Adrenal gland (tissue), 19 donors: ENCODE measurements at places on chromosomes 5 and 9. TPM values are rescaled to one million over a fixed set of nuclear protein-coding genes. Genes with fewer than 3 reads are reported as not detected.

DNA sequence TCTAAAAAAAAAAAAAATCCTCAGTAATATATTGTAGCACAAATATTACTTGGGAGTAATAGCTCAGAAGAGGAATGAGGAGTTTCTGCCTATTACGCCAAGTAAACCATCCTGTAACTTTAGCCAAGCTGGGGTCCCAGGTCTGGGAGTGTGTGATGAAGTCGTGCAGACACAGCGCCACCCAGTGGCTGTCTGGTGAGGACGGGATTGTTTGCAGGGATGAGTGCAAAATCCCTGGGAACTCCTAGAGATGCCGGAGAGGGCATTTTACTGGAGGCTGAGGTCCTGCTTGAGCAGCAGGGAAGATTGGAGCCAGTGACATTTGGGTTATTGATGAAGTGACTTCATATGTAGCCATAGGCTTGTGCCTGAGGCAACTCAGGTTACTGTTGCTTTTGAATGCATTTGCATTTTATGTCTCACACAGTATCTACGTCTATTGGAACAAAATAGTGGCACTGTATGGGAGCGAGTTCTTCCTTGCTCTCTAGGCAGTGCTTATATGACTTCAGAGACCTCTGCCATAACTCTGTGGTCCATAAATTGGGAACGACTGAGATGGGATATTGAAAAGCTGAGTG is 72.8 kb downstream of the PSAT1 start:
- H3K27me3 ChIP-seq: no peaks in the 10 kb centered on the region
- DNase-seq: peak; percentile 89
- no peaks in the 10 kb centered on the region for H3K36me3 ChIP-seq
- no peaks in the 10 kb centered on the region for H3K4me1 ChIP-seq
- H3K27ac ChIP-seq: no peak overlapping the region
- no peak overlapping the region for H3K4me3 ChIP-seq

DNA sequence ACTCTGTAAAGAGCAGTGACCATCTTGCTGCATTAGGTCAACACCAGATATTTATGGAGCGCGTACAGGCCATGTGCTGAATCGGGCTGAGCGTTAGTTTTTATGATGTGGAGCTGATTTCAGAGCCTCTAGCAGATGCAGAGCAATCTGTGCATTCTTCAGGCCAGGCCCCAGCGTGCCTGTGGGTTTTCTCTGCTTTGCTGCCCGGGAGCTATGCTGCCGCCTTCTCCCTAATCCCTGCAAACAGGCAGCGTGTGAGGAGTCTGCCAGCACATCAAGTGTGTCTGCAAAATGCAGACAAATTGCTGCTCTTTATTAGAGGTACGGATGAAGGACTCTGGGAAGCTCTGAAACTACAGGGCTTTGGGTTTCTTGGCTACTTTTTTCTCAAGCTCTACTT is 170.0 kb downstream of the NTRK2 start:
- H3K4me1 ChIP-seq: no peaks in the 10 kb centered on the region
- DNase-seq: no peak
- no peak overlapping the region for H3K27ac ChIP-seq
- H3K36me3 ChIP-seq: no peaks in the 10 kb centered on the region
- H3K4me3 ChIP-seq: no peak overlapping the region
- H3K27me3 ChIP-seq: no peaks in the 10 kb centered on the region

GABBR2 gene
- 6.2 TPM for total RNA-seq

- H3K27ac ChIP-seq: no peak overlapping the region
- no peaks in the 10 kb centered on the region for H3K27me3 ChIP-seq
- H3K4me3 ChIP-seq: no peak overlapping the region
- no peaks in the 10 kb centered on the region for H3K36me3 ChIP-seq
- DNase-seq: no peak
These were observed 334.7 kb downstream of the NDUFS4 start for GRCh38 chr5:53895091-53895683.

DNA sequence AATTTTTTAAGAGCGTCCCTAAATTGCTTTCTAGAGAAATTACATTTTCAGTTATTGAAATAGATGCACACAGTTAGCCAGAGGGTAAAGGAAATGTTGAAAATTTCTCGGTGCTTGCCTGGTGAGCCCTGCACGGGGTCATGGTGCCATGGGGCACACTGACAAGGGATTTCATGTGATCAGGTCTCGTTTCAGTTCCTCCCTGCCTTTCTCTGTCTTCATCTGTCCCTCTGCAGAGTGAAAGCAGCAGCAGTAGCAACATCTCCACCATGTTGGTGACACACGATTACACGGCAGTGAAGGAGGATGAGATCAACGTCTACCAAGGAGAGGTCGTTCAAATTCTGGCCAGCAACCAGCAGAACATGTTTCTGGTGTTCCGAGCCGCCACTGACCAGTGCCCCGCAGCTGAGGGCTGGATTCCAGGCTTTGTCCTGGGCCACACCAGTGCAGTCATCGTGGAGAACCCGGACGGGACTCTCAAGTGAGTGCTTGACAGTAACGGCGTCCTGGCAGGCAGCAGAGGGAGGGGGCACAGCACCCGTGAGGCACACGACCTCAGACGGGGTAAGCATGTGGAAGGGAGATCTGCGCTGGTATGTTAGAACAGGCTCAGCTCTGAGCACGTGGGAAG is 89.1 kb upstream of the OTULINL start:
- no peak overlapping the region for H3K27ac ChIP-seq
- no peaks in the 10 kb centered on the region for H3K4me1 ChIP-seq
- no peak overlapping the region for H3K4me3 ChIP-seq
- no peaks in the 10 kb centered on the region for H3K27me3 ChIP-seq
- DNase-seq: peak; percentile 50
- H3K36me3 ChIP-seq: peaks cover 43% of the 10 kb centered on the region

GRCh38 chr5:32933692-32934091 is 222.6 kb downstream of the NPR3 start:
- no peaks in the 10 kb centered on the region for H3K27me3 ChIP-seq
- H3K27ac ChIP-seq: no peak overlapping the region
- DNase-seq: no peak
- no peaks in the 10 kb centered on the region for H3K36me3 ChIP-seq

GRCh38 chr5:97478483-97478882 is 295.4 kb upstream of the RIOK2 start:
- H3K36me3 ChIP-seq: no peaks in the 10 kb centered on the region
- H3K4me1 ChIP-seq: no peaks in the 10 kb centered on the region
- DNase-seq: no peak
- no peak overlapping the region for H3K4me3 ChIP-seq
- H3K27ac ChIP-seq: no peak overlapping the region
- no peaks in the 10 kb centered on the region for H3K27me3 ChIP-seq

DNA sequence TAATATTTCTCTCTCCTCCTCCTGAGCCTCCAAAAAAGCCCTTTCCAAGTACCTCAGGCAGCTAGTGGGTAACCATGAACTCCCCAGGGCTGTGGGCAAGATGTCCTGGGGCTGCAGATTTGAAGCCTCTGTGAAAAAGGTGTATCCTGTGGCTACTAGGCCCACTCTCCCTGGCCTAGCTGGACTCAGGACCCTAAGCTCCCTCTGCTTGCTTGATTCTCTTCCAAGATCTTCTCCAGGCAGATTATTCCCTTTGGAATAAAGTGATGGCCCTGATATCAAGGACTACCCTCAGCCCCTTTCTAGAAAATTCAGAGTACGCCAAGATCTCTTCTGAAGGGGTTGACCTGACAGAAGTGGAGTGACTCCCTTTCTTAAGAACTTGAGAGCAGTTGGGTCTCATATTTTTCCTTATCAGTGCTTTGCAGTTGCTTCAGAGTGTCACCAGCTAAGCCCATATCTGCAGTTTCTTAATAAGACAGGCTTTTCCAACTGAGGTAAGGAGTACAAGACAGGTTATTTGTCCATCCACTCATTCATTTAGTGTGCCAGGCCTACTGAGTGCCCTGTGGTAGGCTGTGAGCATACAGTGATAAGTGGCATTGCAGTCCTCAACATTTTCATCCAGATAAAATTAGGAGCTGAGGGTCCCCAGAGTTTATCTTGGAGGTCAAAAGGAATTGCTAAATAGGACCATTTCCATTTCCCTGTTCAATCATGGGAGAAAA is 42.5 kb downstream of the CYSTM1 start:
- H3K4me3 ChIP-seq: no peak overlapping the region
- no peak for DNase-seq
- peaks cover 56% of the 10 kb centered on the region for H3K4me1 ChIP-seq
- no peak overlapping the region for H3K27ac ChIP-seq

SPATA24 gene
- total RNA-seq: 6.4 TPM

DNA sequence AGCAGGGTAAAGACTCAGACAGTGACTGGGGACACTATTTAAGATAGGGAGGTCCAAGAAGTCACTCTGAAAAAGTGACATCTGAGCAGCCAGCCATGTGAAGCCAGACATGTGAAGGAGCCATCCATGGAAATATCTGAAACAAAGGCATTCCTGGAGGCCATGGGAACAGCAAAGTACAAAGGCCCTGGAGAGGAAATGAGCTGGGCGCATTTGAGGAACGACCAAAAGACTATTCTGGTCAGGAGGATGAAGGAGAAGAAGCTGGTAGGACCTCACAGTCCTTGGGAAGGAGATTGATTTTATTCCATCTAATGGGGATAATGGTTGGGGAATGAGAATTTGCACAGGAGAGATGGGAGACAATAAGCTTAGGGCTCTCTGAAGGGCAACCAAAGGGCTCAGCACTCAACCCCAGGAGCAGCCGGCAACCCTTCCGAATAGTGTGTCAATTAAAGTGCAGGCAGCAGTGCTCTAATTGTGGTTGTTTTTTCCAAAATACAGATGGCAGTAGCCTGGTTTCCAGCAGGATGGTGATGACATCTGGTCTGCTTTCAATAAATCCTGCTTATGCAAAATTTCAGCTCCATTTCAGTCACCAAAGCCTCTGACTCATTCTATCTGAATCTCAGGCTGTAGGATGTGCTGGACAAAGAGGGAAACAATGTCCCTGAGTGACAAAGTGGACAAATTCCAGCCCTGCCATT is 26.7 kb downstream of the FOXI1 start:
- no peaks in the 10 kb centered on the region for H3K36me3 ChIP-seq
- no peak for DNase-seq
- no peaks in the 10 kb centered on the region for H3K27me3 ChIP-seq
- H3K4me3 ChIP-seq: no peak overlapping the region
- H3K27ac ChIP-seq: no peak overlapping the region

DNA sequence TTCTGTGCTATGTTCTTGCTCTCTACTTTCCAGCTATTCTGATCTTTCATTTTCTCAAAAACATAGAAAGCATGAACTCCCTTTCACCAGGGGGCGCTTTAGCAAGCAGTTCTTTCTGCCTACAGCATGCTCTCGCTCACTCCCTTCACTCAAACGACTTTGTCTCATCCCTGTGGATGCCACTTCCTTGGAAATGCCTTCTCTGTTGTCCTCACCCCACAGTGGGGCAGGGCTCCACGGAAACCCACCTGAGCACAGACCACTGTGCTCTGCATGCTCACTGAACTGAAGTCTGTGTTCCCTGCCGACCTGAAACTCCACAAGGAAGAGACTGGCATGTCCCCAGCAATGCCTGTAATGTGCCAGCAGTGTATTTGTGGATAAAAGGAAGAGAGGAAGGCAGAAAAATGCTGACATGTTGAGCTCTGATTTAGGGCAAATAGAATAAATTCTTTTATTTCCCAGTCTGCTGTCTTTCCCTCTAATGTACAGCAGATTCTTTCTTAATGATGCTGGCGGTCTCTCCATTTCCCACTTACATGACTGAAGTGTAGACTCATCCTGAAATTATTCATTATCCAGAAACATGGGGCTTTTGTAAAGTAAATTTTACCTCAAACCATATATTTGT is 4.9 kb upstream of the ROR2 start:
- no peak overlapping the region for H3K27ac ChIP-seq
- no peaks in the 10 kb centered on the region for H3K27me3 ChIP-seq
- peak; percentile 73 for DNase-seq

- H3K36me3 ChIP-seq: no peaks in the 10 kb centered on the region
- no peaks in the 10 kb centered on the region for H3K4me1 ChIP-seq
- no peaks in the 10 kb centered on the region for H3K27me3 ChIP-seq
These were observed 76.6 kb upstream of the MAST4 start for GRCh38 chr5:66519626-66520025.

- no peak within 1 kb of the TSS for H3K4me3 ChIP-seq
- no peaks in the 10 kb centered on the region for H3K4me1 ChIP-seq
- no peaks in the 10 kb centered on the region for H3K36me3 ChIP-seq
- no peak within 1 kb of the TSS for H3K27ac ChIP-seq
- DNase-seq: peak; percentile 38
These were observed at the start of gene PRDM9 for GRCh38 chr5:23507278-23507685. TSS of gene PRDM9 (plus strand) at chr5:23507609. CDS start at chr5:23509034, 1,425 bp downstream.

- no peaks in the 10 kb centered on the region for H3K36me3 ChIP-seq
- H3K27me3 ChIP-seq: no peaks in the 10 kb centered on the region
- no peak for DNase-seq
- no peaks in the 10 kb centered on the region for H3K4me1 ChIP-seq
- no peak overlapping the region for H3K27ac ChIP-seq
These were observed 20.0 kb downstream of the RNF44 start for GRCh38 chr5:176517053-176517661.

DNA sequence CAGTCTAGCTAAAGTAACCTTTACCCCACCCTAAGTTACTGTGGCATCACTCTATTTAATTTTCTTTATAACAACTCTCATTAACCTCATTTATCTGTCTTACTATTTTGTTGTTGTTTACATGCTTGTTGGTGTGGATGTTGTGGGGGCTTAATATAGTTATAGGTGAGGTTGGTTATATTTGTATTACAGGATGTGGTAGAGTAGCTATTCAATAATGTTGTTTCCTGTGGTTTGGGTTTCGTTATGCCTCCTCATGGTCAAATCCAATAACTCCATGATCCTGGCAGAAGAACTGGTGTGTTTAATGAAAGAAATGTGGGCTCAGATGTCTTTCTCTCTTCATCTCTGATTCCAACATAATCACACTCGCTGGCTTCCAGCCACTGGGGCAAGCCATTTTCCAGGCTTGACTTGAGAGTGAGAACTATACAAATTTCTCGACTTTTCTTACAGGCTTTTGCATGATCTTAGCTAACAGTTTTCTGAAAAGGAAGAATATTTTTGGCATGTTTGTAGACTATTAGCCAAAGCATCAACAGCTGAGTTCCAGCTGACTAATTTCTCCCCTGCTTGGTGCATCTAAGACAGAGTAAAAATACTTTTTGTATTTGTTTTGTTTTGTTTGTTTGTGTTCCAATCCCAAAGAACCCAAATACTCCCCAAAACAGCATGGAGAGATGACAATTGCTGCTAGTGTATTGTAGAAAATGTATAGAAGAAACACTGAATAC is 303.7 kb upstream of the PAPPA start:
- no peak for DNase-seq
- H3K4me1 ChIP-seq: no peaks in the 10 kb centered on the region

GRCh38 chr5:119019949-119020348 is 31.6 kb upstream of the DTWD2 start:
- H3K4me1 ChIP-seq: no peaks in the 10 kb centered on the region
- DNase-seq: no peak
- H3K4me3 ChIP-seq: no peak overlapping the region
- no peaks in the 10 kb centered on the region for H3K27me3 ChIP-seq
- no peaks in the 10 kb centered on the region for H3K36me3 ChIP-seq

- no peaks in the 10 kb centered on the region for H3K36me3 ChIP-seq
- no peaks in the 10 kb centered on the region for H3K27me3 ChIP-seq
- no peaks in the 10 kb centered on the region for H3K4me1 ChIP-seq
- DNase-seq: peak; percentile 73
- no peak overlapping the region for H3K27ac ChIP-seq
These were observed 185.5 kb downstream of the RGS3 start for GRCh38 chr9:113649054-113649453.

- no peaks in the 10 kb centered on the region for H3K4me1 ChIP-seq
- DNase-seq: peak; percentile 12
- H3K27me3 ChIP-seq: no peaks in the 10 kb centered on the region
- H3K4me3 ChIP-seq: no peak overlapping the region
These were observed 7.1 kb upstream of the ORM1 start for GRCh38 chr9:114315723-114316363.
